ENCODE measurements at places on chromosomes 6 and 20.

GRCh38 chr6:52925919-52926792, 16.7 kb upstream of the GSTA3 start:
- no peak for DNase-seq

DNA sequence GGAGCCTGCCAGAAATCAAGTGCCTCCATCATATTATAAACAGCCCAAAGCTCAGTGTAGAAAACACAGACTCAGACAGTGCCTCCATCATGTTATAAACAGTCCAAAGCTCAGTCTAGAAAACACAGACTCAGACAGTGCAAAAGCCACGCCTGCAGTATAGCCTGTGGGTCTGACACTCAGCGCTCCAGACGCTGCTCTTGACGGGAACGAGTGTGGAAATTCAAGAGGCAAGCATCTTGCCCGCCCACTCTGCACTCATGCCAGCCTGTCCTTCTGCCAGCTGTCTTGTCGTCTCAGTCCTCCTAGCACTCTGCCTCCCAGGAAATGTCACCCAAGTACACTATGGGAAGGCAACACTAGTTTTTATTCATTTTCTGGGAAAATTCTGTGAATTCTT, 274.2 kb upstream of the CDH4 start:
- DNase-seq = no peak

DNA sequence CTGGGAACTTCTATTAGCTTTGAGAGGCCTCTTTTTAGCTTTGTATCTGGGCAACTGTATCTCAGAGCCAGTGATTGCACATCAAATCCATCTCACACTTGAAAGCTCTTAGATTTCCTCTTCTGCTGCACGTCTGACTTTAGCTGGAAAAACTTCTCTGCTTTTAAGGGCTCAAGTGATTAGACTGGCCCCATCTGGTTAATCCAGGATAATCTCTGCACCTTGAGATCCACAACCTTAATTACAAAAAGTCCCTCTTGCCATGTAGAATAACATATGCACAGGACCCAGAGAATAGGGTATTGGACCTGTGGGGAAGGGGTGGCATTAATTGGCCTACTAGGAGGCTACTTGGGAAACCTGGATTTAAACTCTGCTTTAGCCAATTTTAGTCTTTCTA, 24.2 kb downstream of the KLHL31 start:
- DNase-seq = no peak

GRCh38 chr6:42751055-42751454, 5.2 kb upstream of the TBCC start:
- no peak for DNase-seq

DNA sequence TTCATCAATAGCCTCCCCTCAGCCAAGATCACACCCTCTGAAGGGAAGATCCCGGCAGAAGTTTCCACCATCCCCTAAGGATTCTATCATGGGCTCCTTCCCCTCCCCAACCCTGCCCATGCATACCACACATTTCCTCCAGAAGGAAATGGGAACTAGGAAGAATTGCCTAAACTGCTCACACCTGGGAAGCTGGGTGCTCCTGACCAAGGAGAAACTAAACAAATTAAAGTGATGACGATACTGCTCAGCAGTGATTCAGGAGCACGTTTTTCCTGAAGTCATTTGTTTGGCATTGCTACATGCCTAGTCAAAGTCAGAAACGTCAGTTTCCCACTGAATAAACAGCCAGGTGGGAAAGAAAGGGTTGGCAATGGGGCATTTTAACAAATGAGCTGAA, 136.1 kb upstream of the CDYL start:
- DNase-seq = peak; percentile 36

DNA sequence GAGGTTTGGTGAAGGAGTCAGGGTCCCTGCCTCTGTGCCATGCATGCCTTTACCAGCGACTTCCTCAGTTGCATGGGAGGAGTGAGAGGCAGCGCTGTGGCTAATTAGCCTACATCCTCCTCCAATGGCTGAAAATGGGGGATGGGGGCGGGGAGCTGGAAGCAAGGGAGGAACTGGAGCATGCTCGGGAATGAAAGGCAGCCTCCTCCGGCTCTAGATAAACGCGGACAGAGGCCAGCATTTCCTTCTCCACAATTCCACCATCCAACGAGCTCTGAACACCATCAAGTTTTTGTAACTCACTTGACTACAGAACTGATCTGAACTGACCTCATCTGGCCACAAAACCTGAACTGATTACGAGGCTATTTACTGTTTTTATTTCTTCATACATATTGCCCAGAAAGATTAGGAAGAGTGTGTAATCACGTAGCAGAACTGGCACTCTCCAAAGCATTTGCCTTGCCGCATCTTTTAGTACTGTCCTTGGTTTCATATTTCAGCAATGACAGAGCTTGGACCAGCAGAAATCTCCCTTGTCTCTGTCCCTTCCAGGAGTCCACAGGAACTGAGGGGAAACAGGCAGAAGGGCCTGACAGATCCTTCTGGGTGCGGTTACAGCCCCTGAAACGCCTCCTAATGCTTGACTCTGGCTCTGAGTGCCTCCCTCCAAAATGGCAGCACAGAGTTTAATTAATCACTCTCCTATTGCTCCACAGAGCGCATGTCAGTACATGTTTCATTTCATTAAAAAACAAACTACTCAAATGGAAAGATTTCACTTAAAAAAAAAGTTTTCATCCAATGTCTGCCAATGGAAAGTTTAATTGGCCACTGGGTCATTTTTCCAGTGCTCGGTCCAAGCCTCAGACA, 58.2 kb upstream of the TRAF3IP2 start:
- peak; percentile 41 for DNase-seq

- no peak for DNase-seq
Observed at GRCh38 chr20:29497261-29497671, 1760.2 kb upstream of the DEFB115 start.

DNA sequence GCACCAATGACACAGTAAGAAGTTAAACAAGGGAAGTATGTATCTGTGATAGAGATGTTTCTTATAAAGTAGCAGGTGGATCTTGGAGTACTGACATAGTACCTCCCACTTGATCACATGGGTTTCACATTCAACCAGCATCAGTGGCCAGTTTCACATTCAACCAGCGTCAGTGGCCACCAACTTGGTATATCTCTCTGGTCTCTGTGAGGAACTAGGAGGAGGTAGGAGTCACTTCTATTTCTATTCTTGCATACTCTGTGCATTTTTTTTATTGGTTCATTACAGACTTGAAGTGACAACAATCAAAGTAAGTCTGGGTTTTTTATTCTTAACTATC, 200.3 kb upstream of the SIM1 start:
- no peak for DNase-seq

DNA sequence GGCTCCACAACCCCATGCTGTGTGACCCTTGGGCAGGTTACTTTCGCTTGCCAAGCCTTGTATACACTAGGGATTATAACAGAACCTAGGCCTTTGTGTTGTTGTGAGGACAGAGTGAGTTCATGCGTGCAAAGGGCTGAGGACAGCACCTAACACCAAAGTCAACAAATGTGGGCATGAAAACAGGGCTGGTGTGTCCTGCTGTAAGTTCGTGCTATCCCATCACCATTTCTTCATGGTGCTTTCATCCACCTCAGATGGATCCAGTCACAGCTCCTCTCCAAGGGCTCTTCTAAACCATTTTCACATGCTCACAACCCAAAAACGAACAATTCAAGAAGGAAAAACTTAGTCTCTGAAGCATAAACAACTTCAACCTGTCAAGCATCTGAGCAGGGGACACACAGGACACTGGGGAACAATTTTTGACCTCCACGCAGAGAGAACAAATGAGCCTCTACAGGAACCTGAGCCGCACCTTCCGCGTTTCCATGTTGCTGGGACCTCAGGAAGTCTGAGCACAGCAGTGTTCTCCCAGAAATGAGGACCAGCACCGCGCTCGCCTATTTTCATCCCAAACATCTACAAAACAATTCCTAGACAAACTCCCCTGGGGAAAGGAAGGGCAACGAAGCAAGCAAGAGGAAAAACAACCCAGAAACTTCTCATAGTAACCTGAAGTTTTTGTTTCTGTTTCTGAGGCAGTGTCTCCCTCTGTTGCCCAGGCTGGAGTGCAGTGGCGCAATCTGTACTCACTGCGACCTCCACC, 3.1 kb downstream of the LRP11 start:
- peak; percentile 14 for DNase-seq

GRCh38 chr6:89986650-89987074, 92.4 kb downstream of the GJA10 start:
- DNase-seq = peak; percentile 89

DNA sequence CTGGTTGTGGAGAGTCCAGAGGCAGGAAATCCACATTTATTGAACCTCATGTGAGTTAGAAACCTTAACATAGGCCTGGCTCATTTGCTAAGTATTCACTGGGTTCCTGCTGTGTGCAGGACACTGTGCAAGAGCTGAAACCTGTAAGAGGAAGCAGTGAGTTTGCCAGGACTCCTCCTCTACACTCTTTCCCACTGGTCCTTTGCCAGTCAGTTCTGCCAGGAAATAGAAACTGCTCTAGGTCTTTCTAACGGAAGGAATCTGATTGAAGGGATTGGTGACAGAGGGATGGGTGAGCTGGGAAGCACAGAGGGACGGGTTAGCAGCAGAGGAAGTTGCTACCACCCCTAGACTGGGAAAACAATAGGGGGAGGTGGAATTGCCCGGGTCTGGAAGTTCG, 234.2 kb upstream of the ECI2 start:
- DNase-seq = peak; percentile 79

DNA sequence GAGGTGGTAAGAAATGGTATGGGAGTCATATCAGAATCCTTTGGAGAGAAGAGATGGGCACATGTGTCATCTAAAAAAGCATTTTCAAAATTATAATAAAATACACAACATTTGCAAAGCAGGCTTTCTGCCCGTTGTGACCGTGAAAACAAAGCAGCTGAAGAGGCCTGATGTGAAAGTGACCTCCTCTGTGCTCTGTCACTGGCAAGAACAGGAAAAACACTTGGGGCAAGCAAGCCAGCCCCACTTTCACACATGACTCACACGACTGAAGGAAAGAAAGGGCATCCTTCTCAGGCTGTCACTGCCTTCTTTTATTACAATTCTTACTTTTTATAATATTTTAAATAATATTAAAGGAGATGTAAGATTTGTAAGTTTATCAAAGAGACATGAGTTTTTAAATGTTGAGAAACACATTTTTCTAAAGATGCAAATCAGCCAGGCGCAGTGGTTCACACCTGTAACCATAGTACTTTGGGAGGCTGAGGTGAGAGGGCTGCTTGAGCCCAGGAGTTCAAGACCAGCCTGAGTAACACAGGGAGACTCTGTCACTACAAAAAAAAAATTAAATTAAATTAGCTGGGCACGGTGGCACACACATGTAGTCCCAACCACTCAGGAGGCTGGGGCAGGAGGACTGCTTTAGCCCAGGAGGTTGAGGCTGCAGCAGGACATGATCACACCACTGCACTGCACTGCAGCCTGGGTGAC, 143.7 kb downstream of the BTBD9 start:
- no peak for DNase-seq

DNA sequence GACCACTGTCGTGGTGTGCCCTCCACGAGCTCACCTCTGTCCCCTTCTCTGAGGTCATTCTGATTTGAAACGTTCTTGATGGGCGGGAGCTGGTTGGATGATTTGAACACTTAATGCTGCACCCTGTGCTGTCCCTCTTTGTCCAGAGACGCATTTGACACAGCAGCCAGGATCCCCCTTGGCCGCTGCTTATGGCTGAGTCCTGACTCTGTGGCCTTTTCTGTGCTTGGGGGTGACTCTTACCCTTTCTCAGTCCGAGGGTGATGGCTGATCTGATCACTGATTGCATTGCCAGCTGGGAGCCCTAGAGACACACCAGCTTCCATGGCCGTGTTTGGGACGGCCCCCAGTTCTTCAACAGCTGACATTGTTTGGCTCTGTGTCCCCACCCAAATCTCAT, 43.5 kb upstream of the FRMD1 start:
- no peak for DNase-seq

DNA sequence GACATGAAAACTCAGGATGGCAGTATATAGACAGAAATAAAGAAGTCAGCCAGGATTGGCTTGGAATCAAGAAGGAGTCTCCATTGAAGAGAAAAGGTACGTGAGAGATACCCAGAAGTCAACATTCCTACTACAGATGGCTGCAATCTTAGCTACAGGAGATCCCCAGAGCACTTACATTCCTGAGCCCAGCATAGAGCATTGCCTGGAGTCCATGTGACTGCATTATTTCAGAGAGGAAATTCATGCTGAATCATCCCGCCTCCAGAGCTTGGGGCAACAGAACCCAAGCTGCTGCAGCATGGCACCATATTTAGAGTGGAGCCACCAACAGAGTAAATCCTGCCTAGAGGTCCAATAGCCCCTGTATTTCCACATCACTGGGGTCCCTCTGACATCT, 125.0 kb upstream of the GRIK2 start:
- DNase-seq = no peak

- no peak for DNase-seq
Observed at GRCh38 chr20:60073086-60073485, 114.9 kb downstream of the CDH26 start.

GRCh38 chr6:100455230-100456124, 9.2 kb downstream of the SIM1 start:
- no peak for DNase-seq

DNA sequence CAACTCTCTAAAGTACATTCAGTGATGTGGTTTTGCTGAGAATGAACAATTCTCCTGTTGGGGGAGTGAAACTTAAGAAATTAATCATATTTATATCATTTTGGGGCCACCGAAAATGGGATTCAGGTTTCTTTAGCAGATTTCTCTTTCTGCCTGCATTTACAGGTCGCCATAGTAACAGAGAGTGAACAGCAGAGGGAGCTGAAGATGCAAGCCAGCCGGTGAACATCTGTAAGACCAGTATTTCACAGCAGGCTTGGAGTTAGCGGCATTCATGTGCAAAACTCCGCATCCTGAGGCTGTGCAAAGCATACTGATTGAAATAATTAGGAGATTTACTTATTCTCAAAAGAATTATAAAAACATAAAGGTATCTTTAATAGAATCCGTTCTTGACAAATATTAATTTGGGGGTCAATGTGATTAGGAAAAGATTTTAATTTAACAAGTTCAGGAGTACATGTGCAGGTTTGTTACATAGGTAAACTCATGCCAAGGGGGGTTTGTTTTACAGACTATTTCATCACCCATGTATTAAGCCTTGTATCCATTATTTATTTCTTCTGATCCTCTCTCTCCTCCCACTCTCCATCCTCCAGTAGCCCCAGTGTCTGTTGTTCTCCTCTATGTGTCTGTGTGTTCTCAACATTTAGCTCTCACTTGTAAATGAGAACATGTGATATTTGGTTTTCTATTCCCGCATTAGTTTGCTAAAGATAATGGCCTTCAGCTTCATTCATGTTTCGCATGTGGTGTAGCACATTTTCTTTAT, 17.8 kb upstream of the HSF2 start:
- DNase-seq = peak; percentile 55

DNA sequence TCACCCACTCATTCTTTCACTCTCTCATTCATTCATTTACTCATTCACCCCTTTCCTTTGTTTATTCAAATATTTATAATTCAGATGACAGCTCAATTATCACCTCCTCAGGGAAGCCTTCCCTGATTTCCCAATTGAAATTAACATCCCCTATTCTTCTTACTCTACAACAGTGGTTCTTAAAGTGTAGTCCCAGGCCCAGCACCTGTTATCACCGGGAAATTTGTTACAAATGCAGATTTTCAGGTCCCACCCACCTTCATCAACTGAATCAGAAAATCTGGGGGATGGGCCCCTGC, 30.3 kb downstream of the KIAA1755 start:
- no peak for DNase-seq

Measured in astrocyte (in vitro differentiated cells and primary cell).